ENCODE measurements at places on chromosomes 2 and 18. TPM values are rescaled to one million over a fixed set of nuclear protein-coding genes. Genes with fewer than 3 reads are reported as not detected.

The ALPP gene
- 0.06 TPM for total RNA-seq

The RAX gene
- 0.22 TPM for total RNA-seq

The NEB gene
- 2.4 TPM for total RNA-seq

DNA sequence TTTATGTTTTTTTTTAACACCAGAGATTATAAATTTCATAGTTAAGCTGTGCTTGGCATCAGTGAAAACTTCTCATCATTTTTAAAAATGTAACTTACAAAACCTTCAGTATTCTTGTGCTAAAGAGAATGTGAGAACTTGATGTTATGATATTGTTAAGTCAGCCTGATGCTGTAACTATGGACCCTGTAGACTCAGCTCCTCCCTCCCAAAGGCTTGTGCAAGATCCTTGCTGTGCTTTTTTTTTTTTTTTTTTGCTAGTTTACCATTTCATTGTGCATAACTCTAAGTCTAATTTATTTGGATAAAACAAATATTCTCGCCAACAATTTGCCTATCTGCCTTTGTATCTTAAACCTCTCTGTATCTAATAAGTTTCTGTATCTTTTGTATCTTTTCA is 12.9 kb upstream of the TFPI start:
- DNase-seq = no peak
